ENCODE measurements at places on chromosomes 7 and 10. TPM values are rescaled to one million over a fixed set of nuclear protein-coding genes. Genes with fewer than 3 reads are reported as not detected.

DNA sequence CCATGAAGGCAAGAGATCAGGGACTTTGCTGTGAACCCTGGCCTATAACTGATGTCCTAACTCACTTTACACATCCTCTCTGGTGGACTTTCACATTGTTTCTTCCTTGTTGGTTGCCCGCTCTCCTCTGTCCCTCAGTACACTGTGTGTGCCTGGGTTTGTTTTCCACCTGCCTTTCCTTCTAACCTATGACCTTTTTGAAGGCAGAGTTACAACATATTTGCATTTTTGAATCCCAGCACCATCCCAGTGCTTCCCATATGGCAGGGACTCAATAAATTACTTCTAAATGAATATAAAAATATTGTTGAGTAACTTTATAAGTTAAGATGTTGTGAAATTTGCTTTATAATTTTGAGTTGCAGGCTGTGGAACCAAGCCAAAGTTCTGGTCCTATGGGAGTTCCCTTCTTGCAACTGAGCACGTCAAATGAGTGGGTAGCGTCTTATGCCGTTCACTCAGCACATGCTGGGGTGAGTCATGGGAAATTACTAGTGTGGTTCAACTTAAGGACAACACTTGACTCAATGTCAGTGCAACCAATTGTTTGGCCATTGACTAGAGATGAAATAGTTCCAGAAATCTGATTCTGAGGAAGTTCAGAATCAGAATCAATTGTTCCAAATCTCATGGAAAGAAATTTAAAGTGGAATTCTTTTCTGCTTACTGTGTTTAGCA lies 250.9 kb downstream of the TWIST1 start:
- peak; percentile 96 for DNase-seq

GRCh38 chr7:148485618-148486017 lies 104.9 kb upstream of the C7orf33 start:
- no peak for DNase-seq

DNA sequence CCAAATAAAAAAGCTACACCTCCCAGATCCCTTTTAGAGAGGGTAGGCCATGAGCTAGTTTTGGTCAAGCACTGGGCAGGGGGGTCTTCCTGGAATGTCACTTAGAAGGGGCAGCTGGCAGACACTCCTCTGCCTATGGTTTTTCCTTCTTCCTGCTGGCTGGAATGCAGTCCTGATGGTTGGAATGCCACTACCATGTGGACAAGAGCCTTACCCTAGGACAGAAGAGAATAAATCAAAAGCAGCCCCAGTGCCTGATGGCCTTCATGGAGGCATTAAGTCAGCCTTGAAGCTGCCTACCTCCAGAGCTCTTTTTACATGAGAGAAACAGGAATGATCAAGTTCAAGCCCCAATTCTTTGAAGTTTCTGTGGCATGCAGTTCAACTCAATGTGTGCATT lies 43.5 kb upstream of the SORBS1 start:
- DNase-seq, result no peak

GRCh38 chr10:17805330-17805729 lies 3.8 kb upstream of the MRC1 start:
- DNase-seq, result no peak

- peak; percentile 62 for DNase-seq
Measured at GRCh38 chr10:95229724-95230627, 35.9 kb downstream of the ACSM6 start.

DNA sequence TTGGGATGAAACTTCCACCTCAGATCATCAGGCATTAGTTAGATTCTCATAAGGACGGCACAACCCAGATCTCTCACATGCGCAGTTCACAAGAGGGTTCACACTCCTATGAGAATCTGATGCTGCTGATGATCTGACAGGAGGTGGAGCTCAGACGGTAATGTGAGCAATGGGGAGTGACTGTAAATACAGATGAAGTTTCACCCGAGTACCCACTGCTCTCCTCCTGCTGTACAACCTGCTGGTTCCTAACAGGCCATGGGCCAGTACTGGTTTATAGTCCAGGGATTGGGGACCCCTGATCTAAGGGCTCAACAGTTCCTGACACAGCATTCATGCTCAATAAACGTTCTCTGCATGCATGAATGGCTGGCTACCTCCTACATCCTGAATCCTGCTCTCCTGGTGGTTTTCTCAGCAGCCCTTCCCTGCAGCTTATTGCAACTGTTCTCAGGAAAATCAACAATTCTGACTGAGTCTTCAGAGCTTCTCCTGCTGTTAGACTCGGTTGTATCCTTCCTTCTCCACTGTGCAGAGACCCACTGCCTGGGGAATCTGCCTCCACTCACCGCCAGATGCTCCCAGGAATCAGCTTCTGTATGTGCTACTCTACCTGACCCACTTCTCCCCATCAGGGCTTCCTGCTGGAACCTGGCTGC lies 17.4 kb downstream of the PDE6C start:
- DNase-seq, result no peak

DNA sequence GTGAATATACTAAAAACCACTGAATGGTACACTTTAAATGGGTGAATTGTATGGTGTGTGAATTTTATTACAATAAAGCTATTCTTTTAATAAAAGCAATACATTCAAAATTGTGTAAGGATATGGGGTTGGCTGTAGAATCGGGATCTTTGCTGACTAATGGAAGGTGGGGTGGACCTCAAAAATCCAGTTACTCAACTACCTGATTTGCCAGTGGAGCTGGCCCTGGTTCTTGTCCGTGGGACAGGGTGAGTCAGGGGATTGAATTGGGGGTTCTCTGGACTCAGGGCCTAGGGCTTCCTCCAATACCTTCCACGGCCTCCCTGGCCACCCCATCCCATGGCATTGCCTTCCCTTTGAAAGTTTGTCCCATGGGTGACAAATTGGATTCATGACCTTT lies 13.5 kb upstream of the RABGEF1 start:
- DNase-seq, result no peak

GRCh38 chr7:45416846-45417245 lies 157.3 kb upstream of the ADCY1 start:
- DNase-seq, result no peak

Gene AS3MT
- not detected for total RNA-seq

Measured in endothelial cell of umbilical vein (primary cell).